ENCODE measurements at places on chromosomes 12 and 14.
A peak's percentile ranks its signal among the peaks of the same experiment; 100 is the strongest.

- no peak overlapping the region for H3K27ac ChIP-seq
- H3K4me1 ChIP-seq, result peaks cover 2% of the 10 kb centered on the region
Observed at GRCh38 chr12:9103050-9103849, 12.5 kb downstream of the A2M start.

GRCh38 chr12:52082669-52082987 is 3.1 kb downstream of the SMIM41 start:
- H3K4me1 ChIP-seq, result peaks cover 3% of the 10 kb centered on the region
- peaks cover 12% of the 10 kb centered on the region for H3K36me3 ChIP-seq
- no peak overlapping the region for H3K4me3 ChIP-seq
- no peak overlapping the region for H3K27ac ChIP-seq
- DNase-seq, result no peak
- peaks cover 3% of the 10 kb centered on the region for H3K27me3 ChIP-seq

GRCh38 chr14:37047996-37048395 is 124.4 kb downstream of the SLC25A21 start:
- no peaks in the 10 kb centered on the region for H3K36me3 ChIP-seq
- H3K4me3 ChIP-seq, result no peak overlapping the region
- H3K27ac ChIP-seq, result no peak overlapping the region
- no peak for DNase-seq

DNA sequence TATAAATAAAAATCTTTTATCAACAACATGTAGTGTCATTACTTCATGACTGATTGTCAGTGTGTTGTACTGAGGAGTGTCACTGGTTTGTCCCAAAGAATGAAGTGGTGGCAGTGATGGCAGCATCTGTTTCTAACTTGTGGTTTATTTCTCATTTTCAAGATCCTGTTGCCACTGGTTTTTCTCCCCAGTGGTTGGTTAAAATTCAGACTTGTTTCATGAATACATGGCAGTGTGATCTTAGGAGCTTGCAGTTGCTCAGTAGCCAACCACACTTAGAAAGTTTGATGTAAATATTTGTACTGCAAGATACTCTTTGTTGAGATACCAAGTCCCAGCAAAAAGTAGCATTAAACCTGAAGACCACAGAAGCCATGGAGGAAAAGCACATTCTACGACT is 69.8 kb downstream of the PLEKHA5 start:
- no peak for DNase-seq
- H3K27me3 ChIP-seq, result no peaks in the 10 kb centered on the region
- no peak overlapping the region for H3K4me3 ChIP-seq
- no peak overlapping the region for H3K27ac ChIP-seq
- no peaks in the 10 kb centered on the region for H3K36me3 ChIP-seq

GRCh38 chr12:91163116-91163515 is 19.5 kb downstream of the DCN start:
- no peak for DNase-seq
- no peaks in the 10 kb centered on the region for H3K27me3 ChIP-seq
- H3K4me1 ChIP-seq, result no peaks in the 10 kb centered on the region
- no peak overlapping the region for H3K27ac ChIP-seq
- no peaks in the 10 kb centered on the region for H3K36me3 ChIP-seq

- H3K4me1 ChIP-seq, result peaks cover 42% of the 10 kb centered on the region
- H3K27ac ChIP-seq, result peak overlapping the region; percentile 50
- no peaks in the 10 kb centered on the region for H3K27me3 ChIP-seq
- no peak for DNase-seq
Observed at GRCh38 chr14:65373671-65374039, 38.9 kb upstream of the FUT8 start.

DNA sequence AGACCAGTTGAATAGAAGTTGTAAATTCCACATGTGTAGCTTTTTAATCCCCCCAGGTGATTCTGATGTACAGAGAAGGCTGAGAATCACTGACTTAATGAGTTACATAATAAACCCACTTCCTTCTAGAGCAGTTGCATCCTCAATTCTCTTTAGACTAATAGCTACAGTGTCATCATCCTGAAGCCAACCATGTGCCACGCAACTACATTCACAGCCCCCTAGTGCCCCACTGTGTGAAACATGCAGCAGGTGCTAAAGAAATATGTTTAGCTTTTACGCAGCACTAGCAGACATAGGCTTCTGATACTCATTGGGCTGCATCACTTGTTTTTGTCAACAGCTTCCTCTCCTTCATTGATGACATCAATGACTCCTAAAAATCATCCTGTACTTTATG is 1168.3 kb downstream of the BCL11B start:
- H3K36me3 ChIP-seq, result peaks cover 3% of the 10 kb centered on the region
- no peak overlapping the region for H3K27ac ChIP-seq
- no peak overlapping the region for H3K4me3 ChIP-seq
- H3K4me1 ChIP-seq, result peaks cover 25% of the 10 kb centered on the region

DNA sequence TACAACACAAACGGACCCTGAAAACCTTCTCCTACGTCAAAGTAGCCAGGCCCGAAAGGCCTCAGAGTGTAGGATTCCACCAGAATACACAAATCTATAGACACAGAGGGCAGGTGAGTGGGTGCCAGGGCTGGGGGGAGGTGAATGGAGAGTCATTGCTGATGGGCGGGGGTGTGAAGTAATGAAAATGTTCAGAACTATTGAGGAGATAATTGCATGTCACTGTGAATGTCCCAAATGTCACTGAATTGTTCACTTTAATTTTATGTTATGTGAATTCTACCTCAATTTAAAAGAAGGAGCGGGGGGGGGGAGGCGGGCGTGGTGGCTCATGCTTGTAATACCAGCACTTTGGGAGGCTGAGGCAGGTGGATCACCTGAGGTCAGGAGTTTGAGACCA is 36.0 kb downstream of the P2RX4 start:
- DNase-seq, result no peak
- H3K27ac ChIP-seq, result no peak overlapping the region
- peaks cover 8% of the 10 kb centered on the region for H3K4me1 ChIP-seq
- H3K27me3 ChIP-seq, result no peaks in the 10 kb centered on the region
- H3K4me3 ChIP-seq, result no peak overlapping the region

- H3K4me1 ChIP-seq, result no peaks in the 10 kb centered on the region
- no peak overlapping the region for H3K27ac ChIP-seq
- H3K4me3 ChIP-seq, result no peak overlapping the region
- H3K36me3 ChIP-seq, result no peaks in the 10 kb centered on the region
- DNase-seq, result no peak
Observed at GRCh38 chr14:32014057-32014456, 63.0 kb upstream of the ARHGAP5 start.

GRCh38 chr14:70894868-70895267 is 12.4 kb upstream of the PCNX1 start:
- H3K4me3 ChIP-seq, result peak overlapping the region; percentile 72
- peak overlapping the region; percentile 96 for H3K27ac ChIP-seq
- DNase-seq, result no peak
- H3K27me3 ChIP-seq, result no peaks in the 10 kb centered on the region
- peaks cover 81% of the 10 kb centered on the region for H3K4me1 ChIP-seq
- H3K36me3 ChIP-seq, result peaks cover 4% of the 10 kb centered on the region

DNA sequence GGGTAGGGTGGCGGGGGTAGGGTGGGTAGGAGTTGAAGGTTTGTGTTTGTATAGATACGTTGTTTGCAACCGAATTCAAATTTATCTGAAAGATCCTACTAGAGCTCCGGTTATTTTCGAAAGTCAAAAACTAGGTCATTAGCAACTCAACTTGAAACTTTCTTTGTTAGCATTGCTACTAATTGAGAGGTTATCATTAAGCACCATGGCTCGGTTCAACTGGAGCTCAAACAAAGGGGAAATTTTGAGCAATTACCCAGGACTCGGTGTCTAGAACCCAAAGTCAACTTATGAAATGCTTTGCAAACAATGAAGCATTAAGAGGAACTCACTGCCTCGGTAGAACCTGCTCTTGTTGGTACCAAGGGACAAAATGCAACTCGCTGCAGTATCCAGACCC is 207.7 kb downstream of the BCAT1 start:
- no peak for DNase-seq
- H3K4me3 ChIP-seq, result no peak overlapping the region
- H3K27ac ChIP-seq, result no peak overlapping the region
- peaks cover 2% of the 10 kb centered on the region for H3K27me3 ChIP-seq
- H3K36me3 ChIP-seq, result no peaks in the 10 kb centered on the region

GRCh38 chr12:9669019-9669326 is 540 bp upstream of the CLEC2D start:
- no peak for DNase-seq
- H3K27me3 ChIP-seq, result no peaks in the 10 kb centered on the region
- H3K27ac ChIP-seq, result peak overlapping the region; percentile 97
- H3K4me1 ChIP-seq, result peaks cover 46% of the 10 kb centered on the region
- peaks cover 82% of the 10 kb centered on the region for H3K36me3 ChIP-seq

DNA sequence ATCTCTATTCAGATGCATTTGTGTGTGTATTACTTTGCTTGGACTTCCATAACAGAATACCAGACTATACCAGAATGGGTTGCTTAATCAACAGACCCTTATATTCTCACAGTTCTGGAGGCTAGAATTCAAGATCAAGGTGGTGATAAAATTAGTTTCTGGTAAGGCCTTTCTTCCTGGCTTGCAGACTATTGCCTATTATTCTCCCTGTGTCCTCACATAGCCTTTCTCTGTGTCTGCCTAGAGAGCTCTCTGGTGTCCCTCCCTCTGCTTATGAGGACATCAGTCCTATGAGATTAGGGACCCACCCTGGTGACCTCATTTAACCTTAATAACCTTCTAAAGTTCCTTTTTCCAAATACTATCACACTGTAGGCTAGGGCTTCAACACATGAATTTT is 106.0 kb downstream of the FAR2 start:
- H3K27me3 ChIP-seq, result no peaks in the 10 kb centered on the region
- DNase-seq, result no peak
- H3K4me3 ChIP-seq, result no peak overlapping the region
